ENCODE measurements at places on chromosomes 7 and 10.

- DNase-seq = no peak
These were observed 81.3 kb downstream of the RAPGEF5 start for GRCh38 chr7:22275661-22276060.

GRCh38 chr7:44583146-44583865, 1.3 kb upstream of the TMED4 start:
- DNase-seq = no peak

GRCh38 chr10:3861795-3862194, 76.8 kb upstream of the KLF6 start:
- no peak for DNase-seq

DNA sequence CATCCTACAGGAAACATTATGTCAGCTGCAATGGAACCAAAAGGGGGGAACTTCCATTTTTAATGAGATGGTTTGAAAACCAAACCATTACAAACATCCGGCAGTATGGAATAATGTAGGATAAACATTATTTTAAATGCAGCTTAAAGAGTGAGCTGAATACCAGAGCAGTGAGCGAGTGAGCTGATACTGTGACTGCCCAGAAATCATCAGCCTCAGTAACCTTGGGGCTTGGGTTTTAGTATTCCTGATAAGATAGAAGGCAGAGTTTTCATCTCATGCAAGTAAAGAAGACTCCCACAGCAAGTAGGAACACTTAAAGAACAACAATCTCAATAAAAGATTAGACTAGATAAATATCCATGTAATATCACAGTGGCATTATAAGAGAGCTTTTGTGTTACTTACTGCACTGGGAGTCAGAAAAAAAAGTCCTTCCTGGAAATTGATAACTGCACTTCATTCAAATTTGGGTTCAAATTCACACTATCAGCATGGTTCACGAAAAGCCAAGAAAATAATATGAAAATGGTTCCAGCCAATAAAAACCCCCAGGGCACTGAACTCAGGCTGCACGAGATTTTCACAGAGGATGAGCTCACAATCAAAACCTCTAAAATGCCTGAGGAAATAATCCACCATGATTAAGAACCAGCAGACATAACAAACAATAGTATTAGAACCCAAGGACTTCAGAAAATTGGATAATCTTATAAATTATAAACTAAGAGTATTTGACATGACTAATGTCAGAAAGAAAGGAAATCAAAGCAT, 115.7 kb downstream of the MTPAP start:
- DNase-seq = no peak

DNA sequence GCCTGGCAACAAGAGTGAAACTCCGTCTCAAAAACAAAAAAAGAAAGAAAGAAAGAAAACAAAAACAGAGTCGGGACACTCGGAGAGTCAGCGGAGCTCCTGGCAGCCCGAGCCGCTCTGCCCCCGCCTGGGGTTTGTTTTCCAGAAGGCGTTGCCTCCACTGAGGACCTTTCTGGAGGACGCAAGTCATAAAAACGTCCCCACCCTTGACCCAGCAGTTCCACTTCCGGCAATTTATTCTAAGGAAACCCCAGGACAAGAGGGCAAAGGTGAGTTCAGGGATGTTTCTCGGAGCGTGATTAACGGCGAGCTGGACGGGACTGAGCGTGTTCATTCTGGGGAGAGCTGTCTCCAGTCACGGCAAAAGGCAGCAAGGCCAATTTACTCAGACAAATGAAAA, 27.0 kb upstream of the SUN1 start:
- DNase-seq = no peak

DNA sequence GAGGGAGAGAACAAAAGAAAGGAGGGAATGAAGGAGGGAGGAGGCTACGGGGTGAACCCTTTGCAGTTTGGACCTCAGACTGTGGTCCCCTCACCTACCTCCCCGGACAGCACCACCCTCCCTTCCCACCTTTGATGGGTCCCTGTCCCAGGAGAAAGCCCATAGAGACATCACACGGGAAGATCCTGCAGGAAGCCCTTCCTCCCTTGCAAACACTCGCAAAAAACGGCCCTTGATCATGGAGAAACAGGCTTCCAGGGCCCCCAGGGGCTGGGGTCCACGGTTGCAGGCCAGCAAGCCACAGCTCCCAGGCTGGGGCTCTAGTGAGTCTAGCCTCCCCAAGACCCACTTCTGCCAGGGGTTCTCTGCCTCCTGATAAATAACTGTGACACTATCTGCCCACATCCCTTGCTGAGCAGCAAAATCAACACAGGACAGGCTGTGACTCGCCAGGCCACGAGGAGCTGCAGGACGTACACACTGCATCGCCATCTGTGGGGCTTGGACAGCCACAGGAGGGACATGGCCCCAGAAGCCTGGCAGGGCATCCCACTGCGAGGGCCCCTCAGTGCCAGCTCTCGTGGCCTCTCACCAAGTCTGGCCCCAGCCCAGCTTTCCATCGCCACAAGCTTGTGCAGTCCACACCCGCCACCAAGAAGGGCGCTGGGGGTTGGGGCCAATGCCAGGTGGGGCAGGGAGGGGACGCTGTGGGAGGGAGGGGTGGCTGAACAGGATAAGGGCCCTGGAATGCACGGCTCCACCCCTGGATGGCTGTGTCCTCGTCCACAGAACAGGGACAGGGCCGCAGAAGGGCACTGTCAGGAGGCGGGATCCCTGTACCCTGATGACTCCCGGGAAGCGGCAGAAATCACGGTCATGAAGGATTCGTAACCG, 34.2 kb downstream of the PDGFA start:
- DNase-seq = no peak

GRCh38 chr10:102585026-102585425, 59.3 kb upstream of the TRIM8 start:
- no peak for DNase-seq

GRCh38 chr7:2523941-2524807, 4.6 kb downstream of the LFNG start:
- DNase-seq = no peak

DNA sequence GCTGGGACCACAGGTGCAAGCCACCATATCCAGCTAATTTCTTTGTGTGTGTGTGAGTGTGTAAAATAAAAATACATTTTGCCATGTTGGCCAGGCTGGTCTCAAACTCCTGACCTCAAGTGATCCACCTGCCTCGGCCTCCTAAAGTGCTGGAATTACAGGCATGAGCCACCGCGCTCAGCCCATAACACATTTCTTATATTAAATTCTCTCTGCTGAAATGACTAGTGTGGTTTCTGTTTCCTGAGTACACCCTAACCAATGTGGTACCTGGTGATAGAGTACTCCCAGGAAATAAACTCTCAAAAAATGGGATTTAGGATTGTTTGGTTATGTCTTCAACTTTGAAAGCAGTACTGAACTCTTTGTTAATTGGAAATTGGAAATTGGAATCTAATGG, 19.4 kb upstream of the FHIP2A start:
- DNase-seq = no peak

GRCh38 chr7:141954334-141954733, 7.6 kb upstream of the CLEC5A start:
- no peak for DNase-seq

DNA sequence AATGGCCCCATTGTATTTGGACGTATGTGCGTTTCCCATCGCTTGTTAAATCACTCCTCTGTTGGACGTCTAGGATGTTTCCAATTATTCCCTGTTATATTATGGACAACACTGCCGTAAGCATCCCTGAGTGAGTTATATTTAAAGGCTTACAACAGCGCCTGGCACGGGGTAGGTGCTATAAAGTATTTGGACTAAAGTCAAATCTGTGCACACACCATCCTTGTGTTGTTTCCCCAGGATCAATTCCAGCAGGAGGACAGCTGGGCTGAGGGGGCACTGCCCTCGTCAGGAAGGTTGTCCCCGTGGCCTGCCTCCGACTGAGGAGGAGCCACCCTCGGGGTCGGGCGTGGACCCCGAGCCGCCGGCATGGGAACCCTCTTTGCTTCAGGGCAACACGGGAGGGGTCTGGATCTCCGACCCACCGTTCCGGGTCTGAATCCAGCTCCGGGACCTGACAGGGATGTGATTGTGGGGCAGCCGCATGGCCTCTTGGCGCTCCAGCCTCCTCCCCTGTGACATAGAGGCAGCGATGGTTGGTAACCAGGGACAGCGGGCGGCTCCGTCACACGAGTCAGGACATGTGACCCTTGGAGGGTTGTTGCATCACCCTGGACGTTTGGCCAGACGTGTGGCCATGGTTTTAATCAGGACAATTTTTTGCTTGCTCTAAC, 1.5 kb upstream of the JAKMIP3 start:
- DNase-seq = peak; percentile 62

DNA sequence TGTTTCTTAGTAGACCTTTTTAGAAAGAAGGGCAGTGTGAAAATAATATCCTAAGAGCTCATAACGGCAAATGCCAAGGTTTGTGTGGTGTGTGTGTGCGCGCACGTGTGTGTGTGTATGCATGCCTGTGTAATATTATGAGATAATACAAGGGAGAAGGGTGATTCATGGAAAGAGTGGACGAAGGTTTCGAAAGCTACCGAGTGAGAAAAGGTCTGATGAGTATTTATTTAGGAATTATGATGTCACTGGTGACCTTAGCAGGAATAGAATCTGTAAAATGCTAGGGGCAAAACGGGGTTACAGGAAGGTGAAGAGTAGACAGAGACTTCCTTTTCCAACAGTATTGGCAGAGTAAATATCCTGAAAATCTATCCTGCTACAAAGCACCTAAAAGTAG, 107.3 kb downstream of the AHR start:
- DNase-seq = no peak

- no peak for DNase-seq
These were observed 37.6 kb downstream of the ENTPD1 start for GRCh38 chr10:95793401-95794045.

- no peak for DNase-seq
These were observed 23.6 kb downstream of the PITRM1 start for GRCh38 chr10:3148994-3149393.

DNA sequence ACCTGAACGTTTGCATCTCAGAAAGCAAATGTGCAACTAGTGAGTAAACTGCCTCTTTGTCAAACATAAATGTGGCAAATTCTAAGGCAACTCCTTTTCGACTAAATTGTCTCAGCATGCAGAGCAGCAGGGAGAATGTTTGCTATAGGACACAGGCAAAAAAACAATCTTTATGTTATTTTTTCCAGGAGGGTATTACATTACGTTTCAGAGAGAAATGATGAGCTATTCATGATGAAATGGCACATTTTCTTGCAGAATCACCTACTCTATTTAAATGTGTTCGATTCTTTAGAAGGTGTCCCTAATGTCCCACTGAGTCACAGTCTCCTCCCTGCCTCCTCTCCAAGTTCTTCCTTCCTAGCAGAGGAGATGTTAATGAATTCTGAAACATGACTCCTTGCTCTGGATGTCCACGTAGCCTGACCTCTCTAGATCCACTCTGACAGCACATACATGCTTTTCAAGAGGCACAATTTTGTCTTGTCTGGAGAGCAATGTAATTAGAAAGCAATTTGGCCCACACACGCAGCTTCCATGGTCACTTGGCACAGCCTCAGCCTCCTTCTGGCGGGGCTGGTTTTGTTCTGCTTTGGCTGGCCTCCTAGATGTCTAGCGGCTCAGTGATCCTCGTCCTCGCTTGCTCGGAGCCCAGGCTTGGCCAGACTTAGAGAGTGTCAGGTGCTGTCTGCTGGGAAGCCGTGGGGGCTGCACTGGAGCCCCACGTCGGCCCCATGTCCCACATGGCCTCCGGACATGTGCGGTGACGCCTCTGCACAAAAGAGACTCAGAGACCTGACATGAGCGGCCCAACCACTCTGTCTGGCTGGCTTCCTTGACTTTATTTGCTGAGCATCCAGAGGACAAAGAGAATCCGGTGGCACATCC, 125.7 kb upstream of the ZNF438 start:
- DNase-seq = no peak

DNA sequence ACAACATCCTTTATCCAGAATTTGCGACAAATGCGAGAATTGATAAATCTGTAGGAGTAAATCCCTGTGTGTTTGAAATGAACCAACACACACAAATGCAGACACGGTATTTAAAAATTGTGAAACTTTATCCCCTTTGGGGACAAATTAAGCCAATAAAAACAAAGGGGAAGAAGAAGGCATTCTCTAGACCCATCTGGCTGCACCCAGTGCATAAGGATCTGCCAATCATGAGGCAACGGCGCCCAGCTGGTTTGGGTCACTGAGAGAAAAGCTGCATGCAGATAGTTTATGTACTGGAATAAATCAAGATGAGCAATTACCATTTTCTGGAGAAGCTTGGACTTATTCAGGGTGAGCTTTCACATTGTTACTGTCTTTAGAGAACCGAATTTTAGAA, 45.7 kb downstream of the VAX1 start:
- no peak for DNase-seq

GRCh38 chr10:128173386-128173785, 47.2 kb upstream of the MKI67 start:
- DNase-seq = no peak

DNA sequence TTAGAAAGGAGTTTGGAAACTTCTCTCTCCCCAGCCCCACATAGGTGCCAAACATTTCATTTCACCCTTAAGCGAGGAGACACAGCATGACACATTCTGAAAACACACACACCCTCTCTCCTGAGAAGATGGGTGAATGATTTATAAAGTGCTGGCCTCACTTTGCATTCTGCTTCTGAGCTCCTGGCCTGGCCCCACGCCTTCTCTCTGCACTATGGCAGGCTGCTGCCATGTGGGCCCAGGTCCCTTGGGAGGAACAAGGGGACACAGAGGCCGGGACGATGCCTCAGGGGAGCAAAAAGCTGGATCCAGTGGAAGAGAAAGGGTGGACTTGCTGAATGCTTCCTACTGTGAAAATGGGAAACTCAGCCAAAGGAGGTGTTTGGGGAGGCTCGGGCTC, 56.0 kb downstream of the CPXM2 start:
- DNase-seq = no peak

- DNase-seq = peak; percentile 75
These were observed 640 bp downstream of the ANKMY2 start for GRCh38 chr7:16644636-16645592.

DNA sequence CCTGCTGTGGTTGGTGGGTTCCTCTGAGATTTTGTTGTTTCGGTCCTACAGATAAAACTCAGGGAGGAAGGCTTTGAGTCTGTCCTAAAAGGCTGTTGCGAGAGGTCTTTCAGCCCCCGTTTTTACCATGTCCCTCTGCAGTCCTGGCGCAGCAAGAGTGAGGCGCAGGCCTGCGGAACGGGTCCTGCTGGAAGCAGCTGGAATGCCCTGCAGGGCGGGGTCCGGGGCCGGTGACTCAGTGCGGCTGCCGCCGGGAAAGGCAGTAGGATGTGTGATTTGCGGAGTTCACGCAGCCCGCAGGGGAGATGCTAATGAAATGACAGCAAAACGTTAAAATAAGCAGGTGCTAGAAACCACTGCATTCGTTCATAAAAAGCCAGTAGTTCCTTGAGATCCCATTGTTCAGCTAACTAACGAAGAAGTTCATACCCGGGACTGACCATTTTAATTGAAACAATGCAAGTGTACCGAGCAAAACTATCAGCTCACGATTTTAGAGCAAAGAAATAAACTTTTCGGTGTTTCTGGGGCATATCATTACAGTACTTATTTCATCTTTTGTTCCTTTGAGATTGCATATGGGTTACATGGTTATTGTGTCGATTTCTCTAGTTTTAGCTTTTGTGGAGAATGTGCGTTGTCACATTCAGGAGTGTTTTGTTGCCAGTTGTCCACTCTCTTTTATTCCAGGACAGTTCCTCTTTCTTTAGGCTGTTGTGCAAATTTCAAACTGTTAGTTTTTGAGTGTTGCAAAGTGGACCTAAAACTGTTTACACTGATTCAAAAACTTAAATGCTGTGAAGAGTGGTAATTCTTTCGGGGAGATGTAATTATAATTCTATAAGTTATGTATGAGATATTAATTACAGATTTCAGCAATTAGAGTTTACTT, 783 bp downstream of the ANLN start:
- DNase-seq = peak; percentile 85

GRCh38 chr7:51081270-51081890, 235.2 kb downstream of the COBL start:
- DNase-seq = no peak

GRCh38 chr10:127210936-127211466, 14.6 kb upstream of the INSYN2A start:
- no peak for DNase-seq

Measured in type B pancreatic cell (in vitro differentiated cells).